ENCODE measurements at places on chromosomes 2 and 18.

GRCh38 chr2:83747141-83747540, 711.9 kb downstream of the SUCLG1 start:
- no peak for DNase-seq

DNA sequence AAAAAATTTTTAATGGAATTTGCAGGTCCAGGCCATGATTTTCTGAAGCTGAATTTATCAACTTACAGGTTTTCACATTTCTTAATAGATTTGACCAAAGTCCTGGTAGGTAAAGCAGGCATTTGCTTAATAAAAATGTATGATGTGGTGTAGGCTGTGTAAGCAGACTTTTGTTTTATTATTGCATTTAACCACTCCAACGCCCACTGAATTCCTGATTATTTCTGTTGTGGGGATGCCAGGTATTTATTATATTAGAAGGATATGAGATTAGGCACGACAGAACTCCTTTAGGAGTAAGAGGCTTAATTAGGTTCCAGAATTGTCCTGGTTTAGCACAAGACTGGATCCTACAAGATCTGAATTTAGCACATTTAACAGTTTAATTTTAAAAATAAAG, 111.1 kb downstream of the ADCYAP1 start:
- no peak for DNase-seq

GRCh38 chr18:78883501-78883900, 96.1 kb upstream of the SALL3 start:
- no peak for DNase-seq

GRCh38 chr2:207432453-207432852, 97.3 kb upstream of the CREB1 start:
- no peak for DNase-seq

DNA sequence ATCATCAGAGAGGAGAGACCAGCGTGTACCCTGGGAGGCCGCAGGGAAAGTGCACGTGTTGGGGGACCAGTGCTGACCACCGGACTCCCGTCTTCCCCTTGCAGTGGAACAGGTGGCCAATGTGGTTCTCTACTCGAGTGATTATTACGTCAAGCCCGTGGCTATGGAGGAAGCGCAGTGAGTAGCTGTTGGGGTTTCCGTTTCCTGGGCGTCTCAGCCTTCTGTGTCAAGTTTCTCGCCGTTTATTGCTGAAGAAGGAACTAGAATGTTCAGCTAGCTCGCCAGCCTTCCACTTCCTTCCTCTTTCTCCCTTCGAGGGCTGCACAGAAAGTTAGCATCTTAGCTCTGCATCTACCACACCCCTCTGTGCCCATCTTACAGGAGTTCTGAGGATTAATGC, 22.8 kb upstream of the DGKD start:
- peak; percentile 72 for DNase-seq

- DNase-seq = no peak
These were observed 62.7 kb upstream of the CTDP1 start for GRCh38 chr18:79616651-79617510.

DNA sequence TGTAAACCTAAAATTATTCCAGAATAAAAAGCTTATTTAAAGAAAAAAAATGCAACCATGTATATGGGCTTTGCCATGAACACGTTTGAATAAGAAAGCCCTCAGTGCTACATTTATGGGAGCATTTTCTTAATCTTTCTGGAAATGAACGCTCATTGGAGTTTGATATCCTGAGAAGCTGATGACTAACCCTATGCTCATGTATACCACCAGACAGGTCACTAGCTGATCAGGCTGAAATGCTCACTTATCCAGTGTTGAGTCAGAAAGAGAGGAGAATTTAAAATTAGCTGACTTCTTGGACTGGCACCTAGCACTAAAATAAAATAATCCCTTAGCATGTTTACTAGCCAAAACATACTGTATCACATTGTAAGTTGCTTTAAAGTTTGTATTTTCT, 254.9 kb upstream of the SIX3 start:
- DNase-seq = no peak

- no peak for DNase-seq
These were observed 53.7 kb downstream of the TWIST2 start for GRCh38 chr2:238901461-238902057.

DNA sequence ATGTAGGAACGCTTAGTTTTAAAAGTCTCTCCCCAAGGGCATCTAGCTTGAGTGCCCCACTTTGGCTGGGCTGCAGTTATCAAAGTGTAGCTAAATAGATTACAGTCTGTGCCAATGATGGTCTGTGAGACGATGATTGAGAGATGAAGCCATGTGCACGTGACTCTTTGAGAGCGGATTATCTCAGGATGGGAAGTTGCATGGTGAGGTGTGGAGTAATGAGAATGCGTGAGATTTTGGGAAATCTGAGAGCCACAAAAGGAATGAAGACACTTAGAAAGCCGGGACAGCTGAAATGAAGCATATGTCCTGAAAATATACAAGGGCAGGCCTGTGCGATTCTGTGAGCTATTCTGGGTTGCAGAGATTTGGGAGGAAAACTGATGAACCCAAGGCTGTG, 370.0 kb downstream of the TGIF1 start:
- no peak for DNase-seq

- DNase-seq = no peak
These were observed 9.6 kb downstream of the SERPINB12 start for GRCh38 chr18:63551769-63552168.

GRCh38 chr2:27079233-27080139, 1.1 kb downstream of the EMILIN1 start:
- DNase-seq = no peak

- no peak for DNase-seq
These were observed 376.3 kb upstream of the MYT1L start for GRCh38 chr2:2707206-2707991.

DNA sequence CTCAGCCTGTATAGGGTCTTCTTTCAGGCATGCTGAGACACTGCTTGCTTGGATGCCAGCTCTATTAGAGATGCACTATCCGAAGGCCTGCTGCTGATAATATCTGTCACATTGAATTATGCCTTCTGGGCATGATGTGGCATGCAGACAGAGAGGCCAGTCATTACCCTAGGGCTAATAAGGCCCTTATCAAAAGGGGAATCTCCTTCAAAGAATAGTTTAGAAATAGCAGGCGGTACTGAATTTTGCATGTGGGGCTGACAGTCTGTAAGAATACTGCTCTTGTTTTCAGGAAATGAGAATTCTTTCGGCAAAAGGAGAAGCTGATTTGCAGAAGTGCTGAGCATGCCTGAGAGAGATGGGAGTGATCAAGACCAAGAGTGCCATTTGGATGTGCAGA, 13.1 kb upstream of the LHCGR start:
- no peak for DNase-seq

DNA sequence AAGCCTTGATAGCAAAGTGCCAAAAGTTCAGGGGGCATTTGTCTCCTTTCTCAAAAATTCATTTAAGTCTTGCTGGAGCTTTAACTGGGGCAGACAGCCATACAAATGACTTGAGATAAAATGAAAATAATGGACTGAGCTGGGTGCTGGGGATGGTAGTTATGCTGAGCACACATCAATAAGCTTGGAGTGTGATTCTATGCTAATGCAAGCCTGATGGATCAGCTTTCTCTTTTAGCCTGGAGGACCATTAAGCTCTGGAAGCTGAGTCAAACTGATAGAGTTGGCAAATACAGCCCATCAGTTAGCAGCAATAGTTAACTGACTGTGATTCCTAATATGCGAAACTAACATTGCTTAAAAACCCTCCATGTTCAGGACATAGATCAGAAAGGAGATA, 98.0 kb downstream of the CAMKMT start:
- DNase-seq = no peak

- DNase-seq = no peak
These were observed 15.2 kb downstream of the GALNT3 start for GRCh38 chr2:165778653-165779451.

- no peak for DNase-seq
These were observed 354.1 kb downstream of the EIPR1 start for GRCh38 chr2:3023531-3023930.

DNA sequence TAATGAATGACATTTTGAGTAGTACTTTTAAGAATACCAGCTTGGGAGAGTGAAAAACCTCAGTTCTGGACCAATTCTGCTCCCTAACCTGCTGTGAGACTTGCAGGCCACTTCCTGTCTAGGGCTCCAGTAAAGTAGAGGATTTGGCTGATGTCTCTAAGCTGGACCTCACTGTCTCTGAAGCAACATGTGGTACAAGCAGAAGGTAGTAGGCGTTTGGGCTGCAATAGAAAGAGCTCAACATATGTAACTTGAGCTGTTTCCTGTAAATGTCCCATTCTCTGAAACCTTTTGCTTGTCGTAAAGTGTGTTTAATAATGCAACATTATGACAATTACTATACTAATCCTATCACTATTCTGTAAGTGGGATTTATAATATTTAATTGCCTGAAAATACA, 213.1 kb downstream of the MYO3B start:
- DNase-seq = no peak

DNA sequence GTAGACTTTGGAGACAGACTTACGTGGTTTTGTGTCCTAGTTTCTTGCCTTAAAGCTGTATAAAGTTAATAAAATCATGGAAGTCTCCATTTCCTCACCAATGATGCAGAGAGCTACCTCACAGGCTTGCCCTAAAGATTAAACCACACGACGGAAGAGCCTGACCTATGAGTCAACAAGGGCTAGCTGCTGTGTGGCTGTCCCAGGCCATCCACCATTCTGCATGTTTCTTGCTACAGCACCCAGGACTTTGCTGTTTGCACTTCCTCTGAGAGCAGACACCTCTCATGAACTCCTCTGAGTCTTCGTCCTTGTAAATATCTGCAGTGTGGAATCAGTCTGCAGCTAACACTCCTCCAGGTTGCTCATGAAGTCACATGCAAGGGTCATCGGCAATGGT, 160.0 kb upstream of the TRIB2 start:
- DNase-seq = peak; percentile 15

- DNase-seq = no peak
These were observed 7.9 kb downstream of the KHK start for GRCh38 chr2:27094353-27094984.

DNA sequence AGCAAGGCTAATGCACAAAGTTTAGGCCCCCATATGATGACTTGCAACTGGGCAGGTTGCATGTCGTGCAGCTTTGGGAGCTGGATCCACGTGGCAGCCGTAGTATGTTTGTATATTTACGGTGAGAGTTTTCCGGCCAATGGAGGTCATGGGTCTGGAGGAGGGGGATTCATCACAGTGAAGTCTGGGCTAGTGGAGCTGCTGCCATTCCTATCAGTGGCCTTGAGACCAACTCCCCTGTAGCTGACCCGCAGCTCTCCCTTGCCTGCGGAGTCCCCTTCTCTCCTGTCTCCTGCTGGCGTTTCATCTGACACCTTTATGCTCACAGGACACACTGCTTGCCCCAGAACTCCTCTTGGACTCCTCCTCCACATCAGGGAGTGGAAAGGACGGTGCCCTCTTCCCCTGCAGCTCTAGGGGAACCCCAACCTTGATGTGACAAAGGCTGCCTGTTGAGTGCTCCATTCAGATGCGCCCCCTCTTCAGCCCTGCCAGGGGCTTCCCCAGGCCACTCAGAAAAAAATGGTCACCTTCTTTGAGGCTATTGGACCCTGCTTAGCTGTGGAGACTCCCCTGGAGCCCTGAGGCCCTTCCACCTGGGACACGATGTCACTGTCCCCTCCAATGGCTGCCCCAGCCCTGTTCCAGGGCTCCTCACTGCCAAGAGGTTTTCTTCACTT, 121.7 kb downstream of the PXDN start:
- DNase-seq = no peak

GRCh38 chr2:174688079-174688478, 76.2 kb downstream of the CHRNA1 start:
- no peak for DNase-seq

DNA sequence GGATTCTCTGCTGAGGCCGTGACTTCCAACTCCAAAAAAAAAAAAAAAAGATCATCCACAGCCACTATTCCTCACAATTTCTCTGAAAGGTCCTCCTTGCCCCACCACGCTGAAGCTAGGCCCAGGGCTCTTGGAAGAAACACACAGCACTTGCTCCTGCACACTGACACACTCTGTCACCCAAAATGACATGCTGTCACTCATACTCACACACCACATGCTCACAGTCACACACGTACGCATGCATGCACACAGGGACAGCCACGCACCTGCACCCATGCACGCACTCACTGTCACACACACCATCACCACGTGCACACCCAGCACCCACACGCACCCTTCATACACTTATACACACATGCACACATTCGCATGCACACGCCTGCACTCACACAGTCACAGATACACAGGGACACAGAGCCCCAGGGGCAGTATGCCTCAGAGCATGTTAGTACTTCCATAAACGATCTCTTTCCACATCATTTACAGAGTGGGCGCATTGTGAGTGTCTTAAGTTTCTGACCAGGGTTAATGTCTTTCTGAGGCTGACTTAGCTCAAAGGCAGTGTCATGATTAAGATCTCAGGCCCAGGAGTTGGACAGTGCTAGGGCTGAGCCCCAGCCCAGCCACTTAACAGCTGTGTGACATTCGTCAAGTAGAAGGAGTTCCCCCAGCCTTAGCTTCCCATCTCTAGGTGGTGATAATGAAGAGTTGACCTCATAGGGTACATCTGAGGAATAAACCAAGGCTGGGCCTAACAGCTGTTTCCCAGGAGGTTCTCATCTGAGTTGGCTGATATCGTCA, 93.4 kb downstream of the GLI2 start:
- no peak for DNase-seq

DNA sequence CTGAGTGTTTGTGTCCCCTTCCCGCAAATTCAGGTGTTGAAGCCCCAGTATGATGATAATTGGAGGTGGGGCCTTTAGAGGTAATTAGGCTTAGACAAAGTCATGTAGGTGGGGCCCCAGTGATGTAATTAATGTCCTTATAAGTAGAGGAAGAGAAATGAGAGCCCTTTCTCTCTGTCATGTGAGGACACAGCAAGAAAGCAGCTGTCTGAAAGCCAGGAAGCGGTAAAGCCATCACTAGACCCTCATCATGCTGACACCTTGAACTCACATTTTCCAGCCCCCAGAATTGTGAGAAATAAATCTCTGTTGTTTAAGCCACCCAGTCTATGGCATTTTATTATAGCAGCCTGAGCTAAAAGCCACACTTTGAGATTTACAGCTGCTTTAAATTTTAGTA, 1580.0 kb downstream of the LRP1B start:
- DNase-seq = no peak

GRCh38 chr18:11972371-11973174, 8.7 kb upstream of the IMPA2 start:
- DNase-seq = no peak

DNA sequence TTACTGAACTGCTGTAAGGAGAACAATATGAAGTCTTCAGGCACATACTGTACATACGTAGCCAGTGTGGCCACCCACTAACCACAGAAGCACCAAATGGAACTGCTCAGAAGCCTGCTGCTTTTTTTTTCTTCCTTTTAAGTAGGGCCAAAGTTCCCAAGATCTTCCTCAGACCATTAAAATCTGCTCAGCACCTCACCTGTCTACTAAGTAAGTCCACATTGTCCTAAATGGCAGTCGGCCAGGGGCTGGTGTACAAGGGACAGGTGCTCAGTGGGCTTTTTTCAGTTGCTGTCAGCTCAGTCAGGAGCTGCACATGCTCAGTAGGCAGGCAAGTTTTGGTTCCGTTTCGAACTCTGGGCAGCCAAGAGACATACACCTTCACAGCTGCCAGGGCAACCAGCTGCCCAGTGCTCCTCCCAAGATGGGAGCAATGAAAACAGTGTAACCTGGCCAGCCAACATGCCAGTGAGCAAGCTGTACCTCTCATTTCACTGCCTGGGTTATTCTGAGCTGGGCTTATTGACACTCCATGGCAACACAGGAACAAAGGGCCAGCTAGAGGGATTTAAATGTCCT, 86.1 kb downstream of the ACVR1 start:
- DNase-seq = no peak

- DNase-seq = no peak
These were observed 26.3 kb upstream of the CASP8 start for GRCh38 chr2:201233812-201234662.

- DNase-seq = no peak
These were observed 663.3 kb upstream of the CHAC2 start for GRCh38 chr2:53104263-53104662.

GRCh38 chr2:202104286-202104870, 31.3 kb downstream of the KIAA2012 start:
- DNase-seq = peak; percentile 8

Measured in stimulated activated CD4-positive, alpha-beta T cell treated with anti-CD3 and anti-CD28 coated beads, Interleukin-4, amount 100 ng/mL, for 4 hours (primary cell).